Prostate gland (tissue), 2 donors: ENCODE measurements at places on chromosomes 3 and 15.

- no peak for DNase-seq
These were observed 73.1 kb downstream of the RORA start for GRCh38 chr15:61155741-61156700.

GRCh38 chr3:146380046-146380445, 89.3 kb downstream of the PLSCR2 start:
- DNase-seq: no peak

DNA sequence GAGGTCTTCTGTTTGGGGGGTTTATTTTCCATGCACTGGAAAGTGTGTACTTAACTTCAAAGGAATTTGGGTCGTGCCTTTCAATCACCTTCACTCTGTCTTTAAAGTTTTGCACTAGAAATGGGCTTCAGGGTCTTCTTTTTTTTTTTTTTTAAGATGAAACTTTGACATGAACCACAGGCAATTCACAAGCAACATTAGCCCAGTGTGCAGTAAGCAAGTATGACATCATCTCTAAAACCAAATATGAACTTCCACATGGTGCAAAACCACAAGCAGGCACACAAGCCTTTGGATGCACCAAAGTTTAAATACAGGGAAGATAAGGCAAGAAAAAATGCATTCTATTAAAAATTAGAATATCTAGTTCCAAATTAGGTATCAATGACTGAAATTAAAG, 381.9 kb downstream of the ERC2 start:
- no peak for DNase-seq

DNA sequence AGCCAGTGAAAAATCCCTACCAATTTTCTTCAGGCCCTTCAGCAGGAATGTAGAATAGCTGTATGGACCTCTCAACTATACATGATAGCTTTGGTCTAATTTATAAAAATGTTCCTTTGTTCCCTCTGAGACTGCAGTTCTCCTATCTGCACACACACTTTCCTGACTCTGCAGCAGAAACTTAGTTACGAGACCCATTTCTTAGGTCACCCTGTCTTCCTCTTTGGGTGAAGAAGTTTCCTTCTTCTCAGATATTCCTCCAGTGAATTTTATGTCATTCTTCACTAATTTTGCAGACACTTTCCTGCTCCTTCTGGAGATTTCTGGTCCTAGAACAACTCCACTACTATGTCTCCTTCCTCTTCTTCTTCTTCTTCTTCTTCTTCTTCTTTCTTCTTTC, 42.6 kb downstream of the CD200R1L start:
- DNase-seq: no peak
